Neural progenitor cell (in vitro differentiated cells): ENCODE measurements at places on chromosomes 16 and 17. TPM values are rescaled to one million over a fixed set of nuclear protein-coding genes. Genes with fewer than 3 reads are reported as not detected.

GRCh38 chr17:60525328-60525684, 736 bp downstream of the APPBP2 start:
- H3K4me3 ChIP-seq, result peak overlapping the region; percentile 96
- no peaks in the 10 kb centered on the region for H3K36me3 ChIP-seq
- H3K4me1 ChIP-seq, result peaks cover 15% of the 10 kb centered on the region
- H3K27ac ChIP-seq, result peak overlapping the region; percentile 99

DNA sequence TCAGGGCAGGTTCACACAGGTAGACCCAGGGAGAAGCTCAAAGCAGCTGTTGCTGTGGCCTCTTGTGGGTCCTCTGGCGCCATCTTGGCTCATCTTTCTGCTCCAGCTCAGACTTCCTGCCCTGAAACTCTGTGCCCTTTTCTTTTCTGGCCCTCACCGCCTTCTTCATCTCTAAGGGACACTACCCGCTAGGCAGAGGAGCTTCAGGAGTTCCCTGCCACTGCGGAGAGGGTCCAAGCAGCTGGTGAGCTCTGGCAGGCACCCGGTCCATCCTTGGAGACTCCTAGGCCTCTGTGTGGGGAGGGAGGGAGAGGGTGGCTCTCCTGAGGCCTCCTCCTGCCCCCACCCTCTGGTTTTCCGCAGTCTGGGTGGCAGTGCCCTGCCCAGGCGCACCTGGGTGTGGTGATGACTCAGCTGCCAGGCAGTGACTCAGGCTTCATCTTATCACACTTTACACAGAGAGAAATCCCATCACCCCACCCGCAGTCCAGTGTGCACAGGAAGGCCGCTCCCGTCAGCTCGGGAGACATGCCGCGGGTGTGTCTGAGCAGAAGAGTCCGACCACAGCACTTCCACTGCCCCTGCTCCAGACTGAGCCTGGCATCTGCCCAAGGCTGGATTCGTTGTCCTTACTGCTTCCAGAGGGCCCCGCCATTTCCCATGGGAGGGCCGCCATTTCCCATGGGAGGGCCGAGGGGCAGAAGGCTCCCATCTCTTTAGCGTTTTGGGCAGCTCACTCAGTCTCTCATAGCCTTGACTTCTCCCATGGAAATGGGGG, 7.3 kb downstream of the NT5C start:
- DNase-seq, result no peak
- H3K27ac ChIP-seq, result no peak overlapping the region
- H3K27me3 ChIP-seq, result no peaks in the 10 kb centered on the region
- no peak overlapping the region for H3K4me3 ChIP-seq

Gene NSRP1
- 13.1 and 14.8 TPM in 2 replicates for total RNA-seq

DNA sequence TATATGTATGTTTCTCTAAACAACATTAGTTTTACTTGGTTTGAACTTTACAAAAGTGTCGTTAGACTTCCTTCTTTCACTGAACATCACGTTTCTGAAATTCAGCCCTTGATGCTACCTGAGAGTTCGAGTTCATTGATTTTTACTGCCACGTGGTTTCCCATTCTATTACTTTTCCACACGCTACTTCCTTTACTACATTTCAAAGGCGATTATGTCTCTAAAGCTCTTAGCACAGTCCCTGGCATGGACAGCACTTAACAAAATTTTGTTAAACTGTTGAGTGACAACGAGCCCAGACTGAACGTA, 15.9 kb upstream of the ARHGAP17 start:
- H3K27ac ChIP-seq, result no peak overlapping the region
- H3K4me3 ChIP-seq, result peak overlapping the region; percentile 30

Gene CDH8
- total RNA-seq, result 23.7 and 31.4 TPM in 2 replicates

DNA sequence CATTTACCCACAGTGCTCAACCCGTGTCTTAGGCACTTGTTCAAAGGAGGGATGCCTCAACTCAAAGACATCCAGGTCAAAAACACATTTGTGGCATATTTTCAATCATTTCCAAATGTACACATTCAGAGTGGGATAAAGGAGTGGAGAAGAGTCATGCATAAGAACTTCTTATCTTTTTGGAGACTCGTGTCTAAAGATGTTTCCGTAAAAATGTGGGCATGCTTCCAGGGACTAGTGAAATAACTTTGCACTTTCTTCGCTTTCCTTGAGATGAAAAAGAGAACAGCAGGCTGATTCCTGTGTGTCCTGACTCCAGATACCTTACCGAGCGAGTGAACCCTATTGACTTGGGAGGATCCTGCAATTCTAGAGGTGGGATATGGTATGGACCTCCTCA, 256.6 kb upstream of the KCNJ16 start:
- no peak overlapping the region for H3K27ac ChIP-seq
- DNase-seq, result no peak
- no peaks in the 10 kb centered on the region for H3K27me3 ChIP-seq
- H3K36me3 ChIP-seq, result no peaks in the 10 kb centered on the region

DNA sequence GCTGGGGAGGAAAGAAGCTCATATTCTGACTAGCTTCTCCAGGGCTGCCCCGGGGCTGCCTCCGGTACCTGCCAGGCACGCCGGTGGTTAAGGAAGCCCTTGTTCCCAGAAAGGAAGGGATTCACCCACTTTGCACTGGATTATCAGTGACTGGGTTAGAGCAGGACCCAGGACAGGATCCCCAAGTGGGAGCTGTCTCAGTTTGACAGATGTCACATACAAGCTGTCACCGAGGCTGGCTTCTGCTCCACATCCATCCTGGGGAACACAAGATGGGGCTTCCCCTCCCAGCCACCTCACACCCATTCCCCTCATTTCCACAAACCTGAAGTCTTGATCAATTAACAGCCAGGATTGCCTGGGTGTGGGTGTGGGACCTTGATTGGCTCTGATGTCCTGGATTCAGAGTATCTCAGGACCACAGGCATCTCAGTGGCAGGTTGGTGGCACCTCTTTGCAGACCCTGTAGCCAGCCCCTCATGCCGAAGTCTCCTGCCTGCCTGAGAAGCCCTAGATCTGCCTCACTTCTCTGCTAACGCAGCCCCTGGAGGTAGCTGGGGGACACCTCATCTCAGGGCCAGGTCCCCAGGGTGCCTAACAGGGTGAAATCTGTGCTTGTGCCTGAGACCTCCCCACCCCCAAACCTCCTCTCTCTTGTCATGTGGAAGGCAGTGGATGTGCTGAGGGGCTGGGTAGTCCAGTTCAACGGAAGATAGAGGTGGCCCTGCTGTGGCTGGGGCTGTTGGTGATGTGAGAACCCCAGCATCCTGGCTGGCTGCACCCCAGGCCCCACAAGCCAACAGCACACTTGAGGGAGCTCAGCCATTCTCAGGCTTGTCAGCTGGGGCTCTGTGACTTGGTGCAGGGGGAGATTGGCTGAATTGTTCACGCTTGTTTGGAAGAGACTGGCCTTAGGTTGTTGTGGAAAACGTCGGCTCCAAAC, 1.4 kb downstream of the CACNG5 start:
- H3K27ac ChIP-seq, result no peak overlapping the region
- no peak overlapping the region for H3K4me3 ChIP-seq
- H3K27me3 ChIP-seq, result peaks cover 55% of the 10 kb centered on the region
- no peaks in the 10 kb centered on the region for H3K36me3 ChIP-seq
- no peak for DNase-seq

Gene SPATA22
- total RNA-seq, result not detected in 2 replicates

GRCh38 chr16:87076950-87077749, 240.0 kb downstream of the C16orf95 start:
- peaks cover 11% of the 10 kb centered on the region for H3K4me1 ChIP-seq
- no peaks in the 10 kb centered on the region for H3K27me3 ChIP-seq
- DNase-seq, result peak; percentile 76
- no peak overlapping the region for H3K4me3 ChIP-seq

Gene CAVIN1
- 5.5 and 14.0 TPM in 2 replicates for total RNA-seq

GRCh38 chr17:28369684-28370034, 448 bp downstream of the VTN start:
- H3K4me3 ChIP-seq, result no peak overlapping the region
- no peaks in the 10 kb centered on the region for H3K36me3 ChIP-seq
- H3K27ac ChIP-seq, result no peak overlapping the region

Gene CCL4L2
- not detected in 2 replicates for total RNA-seq

DNA sequence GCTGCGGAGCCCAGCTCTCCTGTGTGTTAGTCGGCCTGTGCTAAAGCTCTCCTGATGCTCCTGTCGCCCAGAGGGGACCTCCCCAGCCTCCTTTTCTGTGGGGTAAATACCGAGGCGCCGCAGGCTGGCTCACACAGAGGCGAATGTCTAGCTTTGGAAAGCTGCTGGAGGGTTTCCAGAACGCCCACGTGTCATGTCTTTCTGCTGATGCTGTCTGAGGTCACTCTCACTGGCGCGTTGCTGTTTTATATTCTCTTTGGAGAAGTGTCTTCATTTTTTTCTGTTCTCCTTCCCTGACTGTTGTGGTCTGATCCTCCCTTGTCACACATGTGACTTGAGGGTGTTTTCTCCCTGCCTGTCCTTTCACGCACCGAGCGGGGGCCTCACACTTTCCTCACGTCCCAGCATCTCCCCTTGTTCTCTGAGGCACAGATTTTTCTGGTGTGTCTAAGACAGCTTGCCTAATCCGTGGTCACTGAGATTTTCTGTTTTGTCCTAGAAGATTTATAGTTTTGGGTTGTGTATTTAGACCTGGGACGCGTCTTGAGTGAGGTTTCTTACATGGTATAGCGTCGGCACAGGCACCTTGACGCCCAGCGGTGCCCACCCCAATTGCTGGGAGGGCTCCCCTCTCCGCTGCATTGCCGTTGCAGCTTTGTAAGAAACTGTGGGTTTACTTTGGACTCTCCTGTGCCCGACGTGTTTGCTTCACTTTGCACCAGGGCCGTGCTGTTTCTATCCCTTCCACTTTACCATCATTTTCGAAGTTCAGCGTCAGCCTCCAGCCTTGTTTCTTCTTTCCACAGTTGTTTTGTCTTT, 92.1 kb upstream of the ZNF750 start:
- no peaks in the 10 kb centered on the region for H3K27me3 ChIP-seq
- no peaks in the 10 kb centered on the region for H3K36me3 ChIP-seq
- H3K4me1 ChIP-seq, result peaks cover 7% of the 10 kb centered on the region
- no peak for DNase-seq
- no peak overlapping the region for H3K27ac ChIP-seq

Gene MAP2K6
- total RNA-seq, result 57.2 and 101 TPM in 2 replicates

Gene DHRS7B
- total RNA-seq, result 21.6 and 29.9 TPM in 2 replicates

DNA sequence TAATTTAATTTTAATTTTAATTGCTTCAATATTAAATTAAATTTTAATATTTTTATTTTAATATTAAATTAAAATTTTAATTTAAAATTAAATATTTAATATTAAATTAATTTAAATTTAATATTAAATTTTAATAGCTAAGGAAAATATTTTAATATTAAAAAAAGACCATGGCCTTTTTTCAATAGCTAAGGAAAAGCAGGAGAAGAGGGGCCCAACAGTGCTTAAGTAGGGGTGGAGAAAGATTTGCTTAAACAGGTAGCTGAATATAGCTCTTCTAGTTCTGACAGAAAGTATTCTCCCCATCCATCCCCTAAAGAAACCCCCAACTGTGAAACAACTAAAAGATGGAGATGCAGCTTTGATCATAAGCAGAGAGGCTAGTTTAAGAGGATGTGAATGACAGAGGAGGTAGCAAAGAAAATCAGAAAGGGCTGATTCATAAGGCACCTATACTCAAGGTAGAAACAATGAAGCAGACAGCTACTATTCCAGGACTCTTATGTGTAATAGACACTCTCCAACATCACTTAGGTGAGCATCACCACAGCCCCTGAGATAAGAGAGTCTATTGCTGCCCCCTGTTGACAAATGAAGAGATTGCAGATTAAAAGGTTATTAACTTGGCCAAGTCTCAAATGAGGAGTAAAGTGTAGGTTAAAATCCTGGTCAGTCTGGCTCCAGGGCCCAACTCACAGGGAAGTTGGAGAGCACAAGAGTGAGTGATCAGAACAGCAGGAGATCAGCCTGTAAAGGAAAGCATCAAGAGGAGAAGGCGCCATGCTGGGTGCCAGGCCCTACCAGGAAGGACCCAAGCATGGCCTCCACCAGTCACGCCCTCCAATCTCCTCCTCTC, 7.8 kb upstream of the RNASEK start:
- H3K27me3 ChIP-seq, result no peaks in the 10 kb centered on the region
- no peaks in the 10 kb centered on the region for H3K36me3 ChIP-seq
- H3K4me1 ChIP-seq, result no peaks in the 10 kb centered on the region
- H3K4me3 ChIP-seq, result no peak overlapping the region

GRCh38 chr16:75928295-75928694, 202.0 kb upstream of the CPHXL start:
- no peaks in the 10 kb centered on the region for H3K36me3 ChIP-seq
- H3K4me3 ChIP-seq, result no peak overlapping the region
- H3K4me1 ChIP-seq, result peaks cover 4% of the 10 kb centered on the region
- H3K27ac ChIP-seq, result no peak overlapping the region
- no peak for DNase-seq
- H3K27me3 ChIP-seq, result peaks cover 100% of the 10 kb centered on the region

- no peak overlapping the region for H3K27ac ChIP-seq
- H3K36me3 ChIP-seq, result no peaks in the 10 kb centered on the region
- DNase-seq, result no peak
These were observed 6.8 kb downstream of the CCDC102A start for GRCh38 chr16:57529391-57530103.

DNA sequence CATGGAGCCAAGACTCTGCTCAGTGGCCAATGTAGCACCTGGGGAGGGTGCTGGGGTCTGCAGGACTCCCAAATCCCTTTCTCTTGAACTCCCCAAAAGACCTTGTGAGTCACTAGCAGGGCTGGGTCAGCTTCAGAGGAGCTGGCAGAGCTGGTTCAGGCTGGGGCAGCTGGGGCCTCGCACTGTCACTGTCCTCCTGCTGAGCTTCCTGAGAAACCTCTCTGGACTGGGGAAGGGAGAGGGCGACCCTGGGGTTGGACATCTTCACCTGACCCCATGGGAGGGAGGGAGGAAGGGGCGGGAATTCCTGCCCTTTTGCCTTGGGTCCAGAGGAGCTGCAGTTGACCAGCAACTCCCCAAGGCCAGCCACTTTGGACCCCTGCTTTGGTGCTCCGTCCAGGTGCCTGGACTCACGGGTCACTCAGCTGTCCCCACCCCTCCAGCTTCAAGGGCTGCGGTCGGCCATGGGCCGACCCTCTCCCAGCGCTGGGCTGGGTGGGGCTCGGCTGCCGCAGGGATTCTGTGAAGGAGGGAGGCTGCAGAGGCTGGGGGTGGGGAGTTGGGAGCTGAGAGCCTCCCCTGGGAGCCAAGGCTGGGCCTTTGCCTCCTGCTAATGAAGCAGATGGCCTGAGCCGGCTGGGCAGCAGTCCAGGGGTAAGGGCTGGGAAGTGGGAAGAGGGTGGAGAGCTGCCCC, 9.2 kb downstream of the FMNL1 start:
- H3K27me3 ChIP-seq, result no peaks in the 10 kb centered on the region
- peaks cover 16% of the 10 kb centered on the region for H3K4me1 ChIP-seq
- H3K36me3 ChIP-seq, result no peaks in the 10 kb centered on the region
- H3K4me3 ChIP-seq, result no peak overlapping the region
- DNase-seq, result no peak

Gene GUCY2D
- total RNA-seq, result 0.37 TPM in 1 of 2 replicates, not detected in the other

- no peak for DNase-seq
- peaks cover 13% of the 10 kb centered on the region for H3K36me3 ChIP-seq
- H3K27ac ChIP-seq, result peak overlapping the region; percentile 75
- H3K4me1 ChIP-seq, result peaks cover 49% of the 10 kb centered on the region
- no peak overlapping the region for H3K4me3 ChIP-seq
- H3K27me3 ChIP-seq, result no peaks in the 10 kb centered on the region
These were observed 5.9 kb downstream of the DYNLL2 start for GRCh38 chr17:58089111-58089510.

DNA sequence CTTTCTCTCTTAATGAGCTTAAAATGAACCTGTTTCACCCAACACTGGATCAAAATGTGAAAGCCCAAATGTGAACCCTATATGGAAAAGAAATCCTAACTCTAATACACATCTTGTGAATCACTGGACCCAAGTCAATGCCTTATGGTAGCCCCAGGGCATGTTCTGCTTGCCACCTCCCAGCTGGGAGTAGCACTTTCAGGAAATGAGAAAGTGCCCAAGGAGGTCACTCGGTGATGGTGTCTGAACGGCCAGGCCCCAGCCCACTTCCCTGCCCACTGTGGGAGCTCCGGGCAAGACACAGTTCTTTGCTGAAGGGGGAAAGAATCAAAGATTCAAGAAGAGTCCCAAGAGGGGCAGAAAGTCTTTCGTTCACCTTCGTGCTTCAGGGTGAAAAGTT, 46.1 kb downstream of the GTF3C1 start:
- no peaks in the 10 kb centered on the region for H3K27me3 ChIP-seq
